ENCODE measurements at places on chromosomes 12 and 14. TPM values are rescaled to one million over a fixed set of nuclear protein-coding genes. Genes with fewer than 3 reads are reported as not detected.

Gene MYBPC1
- total RNA-seq = not detected

Gene TMBIM4
- 89.7 TPM for total RNA-seq

Gene SLC4A8
- 5.2 TPM for total RNA-seq

Gene INSM2
- total RNA-seq = not detected

Gene DDX24
- total RNA-seq = 155 TPM

Gene TAS2R50
- 4.4 TPM for total RNA-seq

- H3K4me3 ChIP-seq = no peak overlapping the region
- no peak overlapping the region for H3K27ac ChIP-seq
- H3K27me3 ChIP-seq = no peaks in the 10 kb centered on the region
- DNase-seq = peak; percentile 52
Observed at GRCh38 chr12:93894391-93895088, 217.4 kb downstream of the CRADD start.

- peaks cover 28% of the 10 kb centered on the region for H3K4me1 ChIP-seq
- peak; percentile 77 for DNase-seq
- H3K27me3 ChIP-seq = no peaks in the 10 kb centered on the region
- H3K36me3 ChIP-seq = no peaks in the 10 kb centered on the region
Observed at GRCh38 chr14:65239143-65239937, 137.0 kb upstream of the MAX start.

- H3K36me3 ChIP-seq = peaks cover 4% of the 10 kb centered on the region
- no peak overlapping the region for H3K27ac ChIP-seq
- no peaks in the 10 kb centered on the region for H3K27me3 ChIP-seq
Observed at GRCh38 chr14:71482671-71483070, 449.6 kb upstream of the RGS6 start.

GRCh38 chr12:116382686-116383530 lies 105.4 kb upstream of the MED13L start:
- no peak overlapping the region for H3K4me3 ChIP-seq
- no peaks in the 10 kb centered on the region for H3K27me3 ChIP-seq
- H3K4me1 ChIP-seq = peaks cover 23% of the 10 kb centered on the region
- no peaks in the 10 kb centered on the region for H3K36me3 ChIP-seq

GRCh38 chr12:578748-579419 lies 84.4 kb downstream of the NINJ2 start:
- H3K27me3 ChIP-seq = peaks cover 14% of the 10 kb centered on the region
- H3K4me3 ChIP-seq = no peak overlapping the region
- DNase-seq = no peak
- H3K4me1 ChIP-seq = peaks cover 3% of the 10 kb centered on the region
- H3K27ac ChIP-seq = no peak overlapping the region

DNA sequence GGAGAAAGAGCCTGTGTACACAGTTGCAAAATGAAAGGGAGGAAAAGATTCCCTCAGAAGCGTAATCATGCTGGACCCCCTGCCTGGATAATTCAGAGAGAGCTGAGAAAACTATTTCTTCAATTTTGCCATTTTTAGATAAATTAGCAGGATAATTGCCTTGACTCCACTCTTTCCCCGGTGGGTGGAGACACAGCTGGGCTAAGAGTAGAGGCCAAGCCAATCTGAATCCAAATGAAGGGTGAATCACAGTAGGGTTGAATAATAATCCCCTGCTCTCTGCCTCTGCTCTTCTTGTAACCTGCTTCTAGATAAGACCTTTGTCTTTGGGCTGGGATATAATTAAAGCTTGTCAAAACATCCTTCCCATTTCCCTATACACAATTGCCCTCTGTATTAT lies 150.1 kb downstream of the CAPZA3 start:
- H3K36me3 ChIP-seq = no peaks in the 10 kb centered on the region
- DNase-seq = no peak
- no peaks in the 10 kb centered on the region for H3K4me1 ChIP-seq
- no peak overlapping the region for H3K27ac ChIP-seq

GRCh38 chr14:37482428-37482827 lies 112.6 kb downstream of the FOXA1 start:
- H3K27me3 ChIP-seq = no peaks in the 10 kb centered on the region
- no peak overlapping the region for H3K4me3 ChIP-seq

DNA sequence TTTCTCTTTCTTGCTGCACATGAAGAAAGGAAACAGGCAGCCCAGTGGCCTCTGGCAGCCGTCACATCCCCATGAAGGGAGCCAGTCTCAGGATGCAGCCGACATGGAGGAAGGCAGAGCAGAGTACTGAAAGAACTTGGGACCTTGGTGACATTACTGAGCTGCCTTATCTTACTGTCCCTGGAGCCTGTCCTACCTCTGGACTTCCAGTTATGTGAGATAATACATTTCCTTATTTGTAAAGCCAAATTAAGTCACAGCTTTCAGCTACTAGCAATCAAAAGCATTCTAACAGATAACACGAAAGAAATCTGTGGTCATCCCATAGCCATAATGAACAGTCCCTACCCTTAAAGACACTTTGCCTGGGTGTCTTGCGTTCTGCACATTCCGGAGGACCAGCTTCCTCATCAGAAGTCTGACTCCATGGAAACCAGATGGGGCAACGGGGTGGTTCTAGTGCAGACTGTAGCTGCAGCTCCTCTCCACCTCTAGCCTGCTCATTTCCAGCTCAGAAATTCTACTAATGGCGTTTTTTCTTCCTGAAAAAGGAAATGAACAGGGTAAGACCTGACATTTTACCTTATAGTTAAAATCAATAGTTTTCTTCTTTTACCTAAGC lies 7.8 kb upstream of the EGLN3 start:
- DNase-seq = no peak
- H3K4me3 ChIP-seq = no peak overlapping the region
- no peak overlapping the region for H3K27ac ChIP-seq
- H3K4me1 ChIP-seq = no peaks in the 10 kb centered on the region
- no peaks in the 10 kb centered on the region for H3K36me3 ChIP-seq

GRCh38 chr12:12247584-12247983 lies 19.3 kb downstream of the LRP6 start:
- no peaks in the 10 kb centered on the region for H3K27me3 ChIP-seq
- H3K27ac ChIP-seq = no peak overlapping the region
- H3K4me1 ChIP-seq = peaks cover 3% of the 10 kb centered on the region
- H3K4me3 ChIP-seq = no peak overlapping the region

- no peak for DNase-seq
- H3K27ac ChIP-seq = no peak overlapping the region
- peaks cover 7% of the 10 kb centered on the region for H3K36me3 ChIP-seq
- peak overlapping the region; percentile 94 for H3K4me3 ChIP-seq
- peaks cover 23% of the 10 kb centered on the region for H3K4me1 ChIP-seq
Observed at GRCh38 chr14:104724981-104725771, 1.1 kb downstream of the ADSS1 start.

DNA sequence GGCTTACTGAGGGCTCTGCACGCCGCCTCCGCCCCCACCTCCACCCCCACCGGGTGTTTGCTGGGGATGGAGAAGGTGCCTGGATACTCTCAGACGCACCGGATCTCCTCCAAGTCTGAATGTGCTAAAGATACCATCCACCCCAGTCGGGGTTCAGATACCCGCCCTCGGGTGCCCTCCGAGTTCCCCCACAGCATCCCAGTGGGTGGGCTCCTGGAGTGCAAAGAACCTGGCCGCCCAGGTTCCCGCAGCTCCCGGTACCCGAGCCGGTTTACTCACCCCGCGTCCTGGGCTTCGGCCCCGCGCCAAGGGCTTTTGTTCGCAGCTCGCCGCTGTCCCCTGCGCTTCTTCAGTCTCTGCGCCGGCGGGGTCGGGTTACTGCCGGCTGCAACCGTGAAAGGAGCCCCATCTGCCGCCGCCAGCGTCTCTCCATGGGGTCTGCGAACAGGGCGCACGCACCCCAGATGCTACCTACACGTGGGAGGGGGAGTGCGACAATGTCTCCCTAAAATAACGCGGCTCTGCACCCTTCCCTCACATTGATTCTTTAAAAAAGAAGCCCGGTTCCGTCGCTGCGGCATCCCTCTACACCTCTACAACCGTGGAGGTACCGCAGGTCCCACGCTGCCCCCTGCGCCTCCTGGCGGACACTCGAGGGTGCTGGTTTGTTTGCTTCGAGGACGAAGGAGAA lies at the start of gene CCDC177:
Gene CCDC177 (minus strand): TSS at position 609 of the 691 bp plus-strand sequence. CDS start 1,249 bp downstream, outside the sequence.
- no peaks in the 10 kb centered on the region for H3K36me3 ChIP-seq
- H3K4me1 ChIP-seq = peaks cover 3% of the 10 kb centered on the region
- no peak within 1 kb of the TSS for H3K4me3 ChIP-seq
- H3K27me3 ChIP-seq = peaks cover 70% of the 10 kb centered on the region

DNA sequence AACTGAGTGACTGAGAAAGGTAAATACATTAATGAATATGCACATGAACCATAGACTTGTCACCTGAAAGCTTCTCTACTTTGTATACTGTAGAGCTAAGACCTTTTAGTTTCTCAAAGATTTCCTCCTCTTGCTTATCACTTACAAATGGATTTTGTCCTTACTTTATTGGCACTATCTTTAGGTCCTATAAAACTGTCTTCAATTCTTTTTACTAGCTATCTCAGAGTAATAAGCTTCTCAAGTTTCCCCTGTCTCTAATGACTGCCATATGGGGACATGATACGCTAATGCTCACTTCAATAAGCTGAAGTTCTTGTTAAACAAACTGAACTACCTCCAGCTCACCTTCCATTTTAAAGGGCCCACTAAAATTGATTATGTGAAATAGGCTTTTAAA lies 468.2 kb upstream of the CCDC196 start:
- no peaks in the 10 kb centered on the region for H3K27me3 ChIP-seq
- no peak overlapping the region for H3K27ac ChIP-seq
- DNase-seq = no peak
- no peak overlapping the region for H3K4me3 ChIP-seq

GRCh38 chr14:64960762-64961276 lies 11.3 kb downstream of the RAB15 start:
- no peaks in the 10 kb centered on the region for H3K4me1 ChIP-seq
- H3K27ac ChIP-seq = no peak overlapping the region
- DNase-seq = no peak
- H3K27me3 ChIP-seq = no peaks in the 10 kb centered on the region
- H3K4me3 ChIP-seq = no peak overlapping the region
- no peaks in the 10 kb centered on the region for H3K36me3 ChIP-seq

GRCh38 chr12:11652351-11653040 lies 3.0 kb downstream of the ETV6 start:
- no peaks in the 10 kb centered on the region for H3K36me3 ChIP-seq
- H3K4me3 ChIP-seq = peak overlapping the region; percentile 98
- no peaks in the 10 kb centered on the region for H3K27me3 ChIP-seq
- peak overlapping the region; percentile 72 for H3K27ac ChIP-seq

- no peaks in the 10 kb centered on the region for H3K4me1 ChIP-seq
- no peak overlapping the region for H3K27ac ChIP-seq
- peak; percentile 9 for DNase-seq
- no peaks in the 10 kb centered on the region for H3K27me3 ChIP-seq
- H3K36me3 ChIP-seq = no peaks in the 10 kb centered on the region
- no peak overlapping the region for H3K4me3 ChIP-seq
Observed at GRCh38 chr12:56374726-56375597, 12.3 kb upstream of the APOF start.

- H3K27ac ChIP-seq = no peak overlapping the region
- DNase-seq = no peak
- H3K27me3 ChIP-seq = no peaks in the 10 kb centered on the region
- no peaks in the 10 kb centered on the region for H3K36me3 ChIP-seq
Observed at GRCh38 chr12:100442403-100442802, 31.3 kb upstream of the NR1H4 start.

GRCh38 chr12:105724641-105725040 lies 394.1 kb downstream of the C12orf75 start:
- H3K36me3 ChIP-seq = no peaks in the 10 kb centered on the region
- peaks cover 16% of the 10 kb centered on the region for H3K27me3 ChIP-seq
- no peak for DNase-seq
- no peak overlapping the region for H3K4me3 ChIP-seq
- H3K27ac ChIP-seq = no peak overlapping the region

- H3K4me3 ChIP-seq = no peak overlapping the region
- no peak for DNase-seq
- H3K27me3 ChIP-seq = no peaks in the 10 kb centered on the region
Observed at GRCh38 chr12:122452701-122453285, 30.3 kb upstream of the CLIP1 start.

- no peaks in the 10 kb centered on the region for H3K4me1 ChIP-seq
- no peaks in the 10 kb centered on the region for H3K27me3 ChIP-seq
- H3K27ac ChIP-seq = no peak overlapping the region
Observed at GRCh38 chr12:18068355-18068754, 21.6 kb downstream of the RERGL start.

DNA sequence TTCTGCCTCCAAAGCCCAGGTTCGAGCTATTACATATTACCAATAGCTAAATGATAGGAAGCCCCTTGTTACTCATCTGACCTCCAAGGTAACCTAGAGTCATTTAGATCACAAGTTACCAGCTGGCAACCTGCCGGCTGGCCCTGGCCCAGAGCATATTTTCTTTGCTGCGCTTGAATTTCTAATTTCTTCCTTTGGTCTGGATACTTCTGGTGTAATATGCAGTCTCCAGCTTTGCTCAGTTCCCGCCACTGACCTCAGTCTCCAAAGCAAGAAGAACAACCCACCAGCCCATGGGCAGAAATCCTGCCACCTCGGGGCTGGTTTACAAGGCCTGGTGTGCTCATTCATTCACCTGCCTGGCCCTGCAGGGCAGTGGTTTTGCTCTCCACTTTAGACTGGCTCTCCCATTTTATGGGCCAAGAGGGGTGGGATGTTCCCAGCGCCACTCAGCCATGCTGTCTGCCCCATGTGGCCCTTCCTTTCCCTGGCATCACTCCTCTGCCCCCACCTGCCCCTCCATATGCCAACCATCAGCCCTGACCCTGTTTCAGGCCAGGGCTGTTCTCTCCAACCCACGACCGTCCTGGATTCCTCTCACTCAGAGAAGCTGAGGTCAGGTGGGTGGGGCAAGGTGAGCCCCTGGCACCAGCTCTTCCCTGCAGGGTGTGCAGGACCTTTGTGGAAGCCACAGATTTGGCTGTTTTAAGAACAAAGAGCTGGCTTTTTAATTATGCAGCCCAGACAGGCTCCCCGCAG lies 76.0 kb downstream of the PRIMA1 start:
- no peak overlapping the region for H3K27ac ChIP-seq
- no peak for DNase-seq
- no peaks in the 10 kb centered on the region for H3K36me3 ChIP-seq

- no peak overlapping the region for H3K27ac ChIP-seq
- H3K4me1 ChIP-seq = no peaks in the 10 kb centered on the region
- no peak overlapping the region for H3K4me3 ChIP-seq
- H3K36me3 ChIP-seq = no peaks in the 10 kb centered on the region
Observed at GRCh38 chr12:80710727-80711449, 3.5 kb downstream of the MYF6 start.

GRCh38 chr12:113247123-113248050 lies 26.1 kb downstream of the TPCN1 start:
- H3K27me3 ChIP-seq = no peaks in the 10 kb centered on the region
- H3K36me3 ChIP-seq = peaks cover 1% of the 10 kb centered on the region
- DNase-seq = peak; percentile 68
- no peak overlapping the region for H3K27ac ChIP-seq

GRCh38 chr12:128664501-128664900 lies 159.3 kb downstream of the SLC15A4 start:
- H3K36me3 ChIP-seq = no peaks in the 10 kb centered on the region
- no peaks in the 10 kb centered on the region for H3K27me3 ChIP-seq
- no peak overlapping the region for H3K4me3 ChIP-seq
- no peak for DNase-seq

GRCh38 chr12:126770188-126770587 lies 1496.8 kb upstream of the TMEM132C start:
- no peak for DNase-seq
- H3K4me3 ChIP-seq = no peak overlapping the region
- H3K27ac ChIP-seq = no peak overlapping the region
- no peaks in the 10 kb centered on the region for H3K4me1 ChIP-seq
- no peaks in the 10 kb centered on the region for H3K27me3 ChIP-seq
- H3K36me3 ChIP-seq = no peaks in the 10 kb centered on the region
